ENCODE measurements at places on chromosomes 3 and 15. TPM values are rescaled to one million over a fixed set of nuclear protein-coding genes. Genes with fewer than 3 reads are reported as not detected.

- DNase-seq, result no peak
These were observed 61.1 kb downstream of the SLC6A6 start for GRCh38 chr3:14463330-14464140.

DNA sequence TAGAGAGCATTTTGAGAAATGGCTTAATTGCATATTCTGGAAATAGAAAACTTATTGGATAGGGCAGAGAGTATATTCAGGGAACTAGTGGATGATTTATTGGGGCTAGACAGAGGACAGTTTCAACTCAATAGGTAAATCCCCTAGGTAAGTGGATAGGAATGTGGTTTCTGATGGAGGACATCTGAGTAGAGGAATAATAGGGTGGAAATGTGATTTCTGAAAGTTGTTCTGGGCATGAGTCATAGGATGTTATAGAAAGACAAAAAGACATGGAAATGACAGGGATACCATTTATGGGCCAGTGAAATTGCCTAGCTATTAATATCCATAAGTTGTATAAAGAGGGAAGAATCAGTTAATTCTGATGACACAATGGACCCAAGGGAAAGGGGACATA is 563.3 kb upstream of the GOLIM4 start:
- no peak for DNase-seq

Gene INAFM2
- total RNA-seq, result 14.2 TPM

- no peak for DNase-seq
These were observed 25.0 kb downstream of the SRGAP3 start for GRCh38 chr3:9224490-9224889.

DNA sequence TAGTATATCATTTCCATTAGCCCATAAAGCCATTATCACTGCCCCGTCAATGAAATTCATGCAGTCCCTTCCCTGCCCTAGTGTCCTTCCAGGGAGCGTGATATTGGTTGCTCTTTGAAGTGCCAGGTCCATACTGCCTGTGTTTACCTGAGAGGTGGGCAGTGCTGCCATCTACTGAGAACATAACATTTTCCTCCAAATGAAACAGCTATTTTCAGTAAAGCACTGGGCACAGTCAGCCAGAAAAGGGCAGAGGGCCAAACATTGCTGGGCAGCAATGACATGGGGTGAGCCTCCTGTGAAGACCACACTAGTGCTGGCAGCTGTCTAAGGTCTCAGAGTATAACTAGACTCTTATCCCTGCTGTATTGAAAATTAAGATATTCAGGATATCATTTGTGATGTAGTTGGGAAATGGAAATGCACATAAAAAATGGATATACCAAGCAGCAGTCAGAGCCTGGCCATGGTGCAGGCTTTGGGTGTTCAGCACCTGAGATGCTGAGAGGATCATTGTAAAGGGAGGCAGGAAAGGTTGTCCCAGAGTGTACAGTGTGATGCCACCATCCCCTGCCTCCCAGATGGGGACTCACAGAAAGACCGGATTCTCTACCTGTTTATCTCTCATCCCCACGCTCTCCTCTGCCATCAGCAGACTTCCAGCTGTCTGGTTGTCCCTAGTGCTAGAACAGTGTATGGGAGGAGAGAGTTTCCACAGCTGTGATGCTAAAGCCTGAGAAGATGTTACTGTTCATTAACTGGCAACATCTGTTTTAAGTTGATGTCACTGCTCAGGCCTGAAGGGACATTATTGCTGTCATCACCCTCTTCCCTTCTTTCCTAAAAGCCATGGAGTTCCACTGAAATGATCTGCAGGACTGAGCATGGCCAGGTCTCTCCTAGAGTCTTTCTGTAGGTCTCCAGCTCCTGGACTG is 108.8 kb downstream of the ARNT2 start:
- DNase-seq, result no peak

DNA sequence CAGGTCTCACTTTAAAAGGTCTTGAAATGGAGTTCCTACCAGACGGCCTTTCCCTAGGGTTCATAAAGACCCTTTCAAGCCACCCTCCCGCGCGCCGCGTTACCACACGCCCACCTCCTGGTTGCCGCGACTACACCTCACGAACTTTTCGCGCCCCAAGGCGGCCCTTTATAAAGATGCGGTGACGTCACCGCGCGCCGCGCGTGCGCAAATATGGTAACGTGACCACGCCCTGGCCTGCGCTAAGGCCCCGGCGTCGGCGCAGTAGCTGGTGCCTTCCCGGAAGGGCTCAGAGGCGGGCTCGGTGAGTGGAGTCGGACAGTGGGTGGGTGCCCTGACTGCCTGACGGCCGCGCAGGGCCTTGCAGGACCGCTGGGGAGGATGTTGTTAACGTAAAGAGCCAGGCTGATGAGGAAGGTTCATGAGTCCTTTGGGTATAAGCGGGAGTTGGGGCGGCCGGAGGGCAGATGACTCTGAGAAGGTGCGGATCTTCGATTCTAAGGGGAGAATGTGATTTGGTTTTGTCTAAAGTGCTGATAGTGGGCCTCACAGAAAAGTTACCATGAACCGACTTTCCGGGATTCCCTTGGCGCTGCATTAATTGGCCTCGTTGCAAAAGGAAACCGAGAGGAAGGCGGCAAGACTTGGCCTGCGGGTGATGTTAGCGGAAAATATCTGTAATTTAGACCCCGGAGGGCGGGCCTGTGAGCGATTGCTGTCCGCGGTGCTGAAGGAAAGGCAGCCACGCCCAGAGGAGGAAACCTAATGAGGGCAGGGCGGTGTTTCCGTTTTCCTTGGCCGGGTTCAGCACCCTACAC is 54.4 kb downstream of the FEZF2 start:
- DNase-seq, result peak; percentile 67

Gene FEM1B
- 32.9 TPM for total RNA-seq

Gene CPN2
- total RNA-seq, result 0.24 TPM

DNA sequence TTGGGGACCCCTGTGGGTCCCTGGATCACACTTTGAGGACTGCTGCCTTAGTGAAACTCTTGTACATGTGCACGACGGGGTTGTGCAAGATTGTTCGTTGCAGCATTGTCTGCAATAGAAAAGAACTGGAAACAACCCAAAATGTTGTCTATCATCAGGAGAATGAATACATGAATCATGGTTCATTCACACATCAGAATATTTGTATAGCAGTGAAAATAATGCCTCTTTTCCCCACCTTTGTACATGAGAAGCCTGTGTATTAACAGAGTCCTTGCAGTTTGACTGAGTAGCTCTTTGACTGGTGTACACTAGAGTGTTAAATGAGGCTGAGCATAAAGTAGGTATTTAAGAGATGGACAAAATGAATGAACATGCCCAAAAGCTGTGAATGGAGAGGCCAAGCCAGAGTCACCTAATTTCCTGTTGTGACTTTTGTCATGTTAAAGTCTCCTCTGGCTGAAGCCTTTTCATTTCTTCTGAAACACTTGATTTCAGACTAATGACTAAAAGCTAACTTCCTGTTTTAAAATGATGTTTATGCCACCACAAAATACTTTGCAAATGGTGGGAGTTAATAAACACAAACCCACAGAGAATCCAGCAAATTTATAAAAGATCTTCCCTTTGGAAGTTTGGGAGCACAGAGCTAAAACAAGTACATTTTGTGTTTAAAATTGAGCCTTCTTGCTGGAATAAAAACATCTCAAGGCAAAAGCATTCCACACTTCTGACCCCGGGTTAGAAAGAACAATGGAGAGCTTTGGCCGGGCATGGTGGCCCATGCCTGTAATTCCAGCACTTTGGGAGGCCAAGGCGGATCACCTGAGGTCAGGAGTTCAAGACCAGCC is 20.6 kb upstream of the USP3 start:
- DNase-seq, result no peak

DNA sequence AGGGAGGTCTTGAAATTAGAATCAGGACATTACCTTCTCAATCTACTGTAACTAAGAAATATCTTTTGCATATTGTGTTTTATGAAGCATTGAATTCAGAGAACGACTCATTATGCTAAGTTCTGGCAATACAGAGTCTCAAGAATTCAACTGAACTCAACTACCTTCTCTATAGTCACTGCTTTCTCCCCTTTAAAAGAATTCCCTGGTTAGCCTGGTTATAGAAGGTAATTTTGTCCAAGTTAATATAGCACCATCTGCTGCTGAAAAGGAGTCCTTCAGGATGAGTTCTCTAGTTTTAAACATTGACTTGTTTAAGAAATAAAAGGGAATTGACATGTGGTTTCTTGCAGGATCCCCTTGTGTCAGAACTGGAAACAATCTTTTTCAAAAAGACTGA is 60.2 kb downstream of the IL16 start:
- DNase-seq, result no peak

Gene NRROS
- total RNA-seq, result 4.3 TPM

GRCh38 chr3:99953596-99953995 is 135.9 kb downstream of the CMSS1 start:
- no peak for DNase-seq

GRCh38 chr3:46942076-46942475 is 34.5 kb downstream of the CCDC12 start:
- no peak for DNase-seq

DNA sequence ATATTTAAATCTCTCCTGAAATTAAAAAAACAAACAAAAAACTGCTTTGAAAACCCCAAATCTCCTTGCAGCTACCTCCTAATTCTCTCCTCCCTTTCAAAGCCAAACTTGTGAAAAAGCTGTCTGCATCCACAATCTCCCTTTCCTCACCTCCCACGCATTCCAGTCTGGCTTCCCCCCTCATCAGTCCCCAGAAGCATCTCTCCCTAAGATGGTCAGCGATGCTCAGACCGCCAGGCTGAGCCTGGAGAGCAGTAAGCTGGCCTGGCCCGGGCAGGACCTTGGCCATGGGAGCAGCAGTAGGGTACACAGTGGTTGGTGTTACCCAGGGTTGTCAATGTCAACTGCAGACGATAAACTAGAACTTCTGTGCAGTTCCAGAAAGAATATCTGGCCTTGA is 32.9 kb upstream of the BLM start:
- DNase-seq, result no peak

- DNase-seq, result no peak
These were observed 299.9 kb downstream of the SLC9A9 start for GRCh38 chr3:143548393-143548792.

Gene TPRG1
- 18.3 TPM for total RNA-seq

DNA sequence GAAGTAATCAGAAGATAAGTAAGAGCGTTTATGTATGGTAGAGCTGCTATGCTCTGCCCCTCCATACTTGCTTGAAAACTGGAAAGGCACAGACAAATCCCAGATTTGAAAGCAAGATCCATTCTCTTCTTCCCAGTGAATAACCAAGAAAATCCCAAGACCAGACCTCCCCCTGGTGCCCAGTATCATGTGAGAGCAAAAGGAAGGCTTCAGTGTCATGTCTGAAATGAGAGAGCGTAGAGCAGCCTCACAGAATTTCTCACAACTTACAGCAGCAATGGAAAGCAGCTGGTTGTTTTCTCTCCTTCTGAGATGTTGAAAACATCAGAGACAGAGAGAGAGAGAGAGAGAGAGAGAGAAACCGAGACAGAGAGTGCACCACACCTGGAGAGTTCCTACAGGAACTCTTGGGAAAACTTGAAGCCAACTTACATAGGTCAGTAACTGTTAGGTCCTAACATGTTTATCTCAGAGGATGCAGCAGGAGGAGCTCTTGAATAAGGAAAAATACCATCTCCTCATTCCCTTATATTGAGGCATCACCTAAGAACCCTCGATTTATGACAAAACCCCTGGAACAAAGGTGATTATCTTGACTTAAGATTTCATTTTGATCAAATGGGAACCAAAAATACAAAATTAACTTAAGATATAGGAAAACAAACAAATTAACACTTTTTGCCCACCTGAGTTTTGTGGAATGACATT is 273.3 kb downstream of the NSUN3 start:
- no peak for DNase-seq

Gene LRRN1
- total RNA-seq, result 1.8 TPM

Gene GRIP2
- total RNA-seq, result 1.6 TPM

- no peak for DNase-seq
These were observed 58.8 kb downstream of the TBC1D5 start for GRCh38 chr3:17683542-17684207.

- DNase-seq, result no peak
These were observed 13.2 kb downstream of the TSC22D2 start for GRCh38 chr3:150421256-150421655.

DNA sequence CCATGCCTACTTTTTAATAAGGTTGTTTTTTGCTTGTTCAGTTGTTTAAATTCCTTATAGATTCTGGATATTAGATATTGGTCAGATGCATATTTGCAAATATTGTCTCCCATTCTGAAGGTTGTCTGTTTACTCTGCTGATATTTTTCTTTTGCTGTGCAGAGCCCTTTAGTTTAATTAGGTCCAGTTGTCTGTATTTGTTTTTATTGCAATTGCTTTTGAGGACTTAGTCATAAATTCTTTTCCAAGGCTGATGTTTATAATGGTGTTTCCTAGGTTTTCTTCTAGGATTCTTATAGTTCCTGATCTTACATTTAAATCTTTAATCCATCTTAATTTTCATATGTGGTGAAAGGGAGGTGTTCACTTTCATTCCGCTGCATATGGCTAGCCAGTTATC is 77.4 kb downstream of the PTPRG start:
- no peak for DNase-seq

GRCh38 chr3:182911782-182912111 is 68.6 kb downstream of the DCUN1D1 start:
- no peak for DNase-seq

DNA sequence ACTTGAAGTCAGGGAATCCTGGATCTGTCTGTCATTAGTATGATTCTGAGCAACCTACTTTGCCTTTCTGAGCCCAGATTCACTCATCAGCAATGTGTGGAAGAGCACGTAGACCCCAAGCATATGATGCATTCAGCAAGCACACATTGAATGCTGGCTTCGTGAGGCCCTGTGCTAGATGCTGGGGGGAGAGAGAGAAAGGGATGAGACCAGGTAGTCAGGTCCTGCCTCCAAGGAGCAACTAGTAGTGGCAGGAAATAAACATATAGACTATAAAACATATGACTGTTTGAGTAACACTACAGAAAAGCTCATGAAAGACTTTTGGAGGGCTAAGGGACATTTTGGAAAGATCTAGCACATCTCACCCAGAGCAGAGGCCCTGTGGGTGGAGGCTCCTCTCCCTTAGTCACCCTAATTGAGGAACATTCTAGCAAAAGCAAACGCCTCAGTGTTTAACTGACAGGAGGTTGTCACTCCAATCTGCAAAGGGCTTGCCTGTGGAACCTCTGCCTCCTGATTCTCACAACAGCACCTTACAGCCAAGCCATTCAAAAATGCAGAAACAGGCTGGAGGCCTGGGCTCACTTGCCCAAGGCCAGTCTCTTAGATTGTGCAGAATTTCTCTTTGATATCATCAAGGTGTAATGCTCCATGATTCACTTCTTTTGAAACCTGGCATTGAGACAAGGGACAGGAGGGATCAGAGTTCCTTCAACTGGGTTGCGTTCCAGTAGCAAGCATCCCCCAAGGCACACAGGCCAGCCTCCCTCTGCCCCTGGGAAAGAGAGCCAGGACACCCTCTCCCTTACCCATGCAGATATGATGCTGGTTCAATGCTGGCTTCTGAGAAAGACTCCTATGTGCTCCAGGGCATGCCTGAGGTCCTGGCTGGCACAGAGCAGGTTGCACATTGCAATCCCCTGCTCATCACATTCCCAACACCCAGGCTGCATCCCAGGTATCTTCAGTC is 26.1 kb downstream of the STARD5 start:
- DNase-seq, result no peak

- DNase-seq, result no peak
These were observed 56.3 kb upstream of the PSMD6 start for GRCh38 chr3:64079369-64080150.

Gene GPR15
- total RNA-seq, result not detected

GRCh38 chr3:107323723-107324122 is 53.5 kb upstream of the CCDC54 start:
- no peak for DNase-seq

All from omental fat pad (tissue), 4 donors.